ENCODE measurements at places on chromosomes 2 and 18.

- DNase-seq: no peak
Measured at GRCh38 chr18:58682429-58683069, 11.3 kb downstream of the MALT1 start.

GRCh38 chr2:46909771-46910419, 5.7 kb downstream of the MCFD2 start:
- DNase-seq: no peak

DNA sequence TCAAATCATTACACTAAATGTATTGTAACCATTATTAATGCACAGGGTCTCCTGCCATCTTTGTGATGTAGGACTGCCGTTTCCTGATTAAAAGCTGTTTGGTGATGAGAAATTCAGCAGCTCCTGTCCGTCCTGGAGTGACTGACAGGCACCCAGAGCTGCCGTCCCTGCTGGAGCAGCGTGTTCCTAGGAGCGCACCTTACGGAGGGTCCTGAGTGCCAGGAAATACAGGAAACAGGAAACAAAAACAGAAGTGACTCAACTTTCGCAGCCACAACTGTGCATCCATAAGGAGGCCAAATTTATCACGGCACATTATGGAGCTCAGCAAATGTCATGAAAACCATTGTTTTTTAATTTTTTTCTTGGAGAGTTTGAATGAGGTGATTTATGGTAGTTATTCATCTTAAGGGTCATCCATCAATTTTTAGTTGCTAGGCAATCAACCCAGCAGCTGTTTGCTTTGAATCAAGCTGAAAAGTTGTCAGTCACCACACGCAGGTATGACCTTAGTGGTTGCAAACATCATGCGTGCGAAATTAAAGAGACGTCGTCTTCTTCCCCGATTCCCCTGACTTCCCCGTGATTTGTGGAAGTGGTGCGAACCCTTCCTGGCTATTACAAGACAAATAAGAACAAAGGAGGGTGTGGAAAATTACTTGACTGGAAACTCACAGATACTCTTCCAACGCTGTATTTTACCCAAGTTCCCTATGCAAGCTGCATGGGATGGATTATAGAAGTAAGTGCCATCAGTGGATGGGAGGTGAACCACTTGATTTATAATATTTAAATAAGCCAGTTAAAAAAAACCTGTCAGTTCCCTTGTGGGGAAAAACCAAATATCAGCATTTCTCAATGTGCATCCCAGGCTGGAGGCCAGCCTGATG, 19.8 kb downstream of the TSHZ1 start:
- DNase-seq: no peak

GRCh38 chr2:241848761-241849615, 9.7 kb downstream of the PDCD1 start:
- no peak for DNase-seq

DNA sequence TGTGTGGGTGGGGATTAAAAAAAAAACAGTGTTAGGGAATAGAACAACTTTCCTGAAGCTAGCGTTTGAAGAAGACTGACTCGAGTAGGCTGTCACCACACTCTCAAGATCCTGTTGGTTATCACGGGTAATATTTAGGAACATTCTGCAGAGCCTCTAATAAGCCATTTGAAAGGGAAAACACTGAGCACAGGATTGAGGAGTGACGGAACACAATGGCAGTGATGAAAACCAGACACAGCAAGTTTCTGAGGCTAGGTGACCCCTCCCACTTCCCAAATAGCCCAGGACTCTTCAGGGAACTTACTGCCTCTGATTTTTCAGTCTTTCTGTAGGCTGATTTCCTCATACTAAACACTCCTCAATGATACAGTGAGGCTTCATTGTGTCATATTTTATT, 88.2 kb upstream of the TMEM200C start:
- no peak for DNase-seq

GRCh38 chr2:74260495-74260894, 62.1 kb downstream of the MTHFD2 start:
- no peak for DNase-seq

DNA sequence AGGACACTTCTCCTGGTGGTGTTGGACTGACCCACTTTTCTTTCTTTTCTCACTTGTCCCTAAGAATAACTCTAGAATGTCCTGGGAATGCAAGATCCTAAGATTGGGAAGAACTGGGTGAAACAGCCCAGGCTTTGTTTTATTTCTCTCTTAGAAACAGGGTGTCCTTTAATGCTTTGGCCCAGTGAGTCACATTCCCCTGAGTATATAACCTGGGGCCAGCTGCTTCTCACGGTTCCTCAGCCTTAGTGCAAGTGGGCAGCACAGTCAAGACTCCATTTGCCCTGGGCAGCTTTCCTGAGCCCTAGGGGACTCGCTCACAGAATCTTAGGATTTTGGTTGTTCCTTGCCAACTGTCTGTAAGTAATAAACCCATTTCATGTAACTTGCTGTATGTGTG, 355.0 kb downstream of the DSC3 start:
- no peak for DNase-seq

DNA sequence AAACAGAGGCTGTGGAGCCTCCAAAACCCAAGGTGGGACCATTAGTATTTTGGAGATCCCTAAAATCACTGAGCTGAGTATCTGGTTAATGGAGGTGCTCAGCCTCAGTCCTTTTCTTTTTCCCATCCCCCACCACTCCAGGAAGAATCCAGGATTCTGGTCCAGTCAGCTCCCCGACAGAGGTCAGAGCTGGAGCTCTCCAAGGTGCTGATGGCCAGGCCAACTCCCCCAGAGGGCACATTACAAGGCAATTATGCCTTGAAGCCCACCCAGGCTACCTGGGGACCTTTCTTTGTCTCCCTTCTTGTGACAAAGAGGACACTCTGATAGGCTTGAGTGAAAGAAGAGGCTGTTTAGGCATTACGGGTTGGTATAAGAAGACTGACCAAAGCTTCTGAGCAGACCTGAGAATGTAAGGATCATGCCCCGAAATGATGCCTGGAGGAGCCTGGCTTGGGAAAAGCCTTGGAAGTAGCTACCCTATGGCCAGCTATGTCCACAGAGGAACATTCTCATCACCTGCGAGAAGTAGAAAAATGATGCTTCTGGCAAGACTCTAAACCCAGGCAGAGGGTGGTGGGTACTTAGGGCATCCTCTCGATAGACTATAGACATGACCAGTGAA, 102.5 kb upstream of the LDAH start:
- DNase-seq: peak; percentile 53

DNA sequence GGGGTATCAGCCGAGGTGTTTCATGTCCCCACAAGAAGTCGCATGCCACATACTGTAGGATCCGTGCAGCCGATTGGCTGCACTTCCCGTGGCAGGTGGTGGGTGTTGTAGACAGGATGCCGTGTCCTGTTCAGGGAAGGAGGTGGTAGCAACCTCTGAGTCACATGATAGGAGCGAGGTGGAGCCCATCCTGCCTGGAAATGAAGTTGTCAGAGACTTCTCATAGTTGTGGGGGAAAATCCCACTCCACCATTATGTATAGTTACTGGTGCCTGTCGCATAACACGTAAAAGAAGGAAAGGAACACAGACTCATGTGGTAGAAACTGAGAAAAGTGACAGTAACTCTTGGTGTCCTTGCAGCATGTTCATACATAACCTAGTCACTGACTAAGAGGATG, 91.4 kb upstream of the IL1R2 start:
- no peak for DNase-seq

DNA sequence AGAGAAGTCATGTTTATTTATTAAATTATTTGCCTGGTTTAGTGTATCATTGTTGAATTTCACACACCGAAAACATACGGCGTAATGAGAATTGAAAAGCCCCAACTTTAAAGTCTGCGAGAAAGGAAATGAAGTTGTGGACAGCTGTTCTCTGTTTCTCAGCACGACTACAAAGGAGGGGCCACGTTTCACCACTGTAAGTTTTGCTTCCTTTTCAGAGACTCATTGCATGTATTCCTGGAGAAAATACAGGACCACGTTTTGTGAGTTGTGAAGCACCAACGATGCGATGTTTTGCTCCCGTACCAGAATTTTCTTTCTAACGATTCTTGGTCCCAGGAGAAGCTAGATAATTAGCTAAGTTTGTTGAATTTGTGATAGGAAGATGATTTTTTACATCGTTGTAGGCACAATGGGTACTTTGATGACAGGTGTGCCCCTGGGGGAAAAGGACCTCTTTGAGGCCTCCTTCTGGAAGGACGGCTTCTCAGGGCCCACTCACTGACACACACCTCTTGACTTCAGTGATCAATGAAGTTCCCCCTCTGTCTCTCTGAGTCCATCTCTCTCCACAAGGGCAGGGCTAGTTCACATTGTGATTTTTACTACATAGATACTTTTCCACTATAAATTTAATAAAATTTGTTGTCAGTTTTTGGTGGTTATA, 23.7 kb upstream of the ACKR3 start:
- DNase-seq: no peak

DNA sequence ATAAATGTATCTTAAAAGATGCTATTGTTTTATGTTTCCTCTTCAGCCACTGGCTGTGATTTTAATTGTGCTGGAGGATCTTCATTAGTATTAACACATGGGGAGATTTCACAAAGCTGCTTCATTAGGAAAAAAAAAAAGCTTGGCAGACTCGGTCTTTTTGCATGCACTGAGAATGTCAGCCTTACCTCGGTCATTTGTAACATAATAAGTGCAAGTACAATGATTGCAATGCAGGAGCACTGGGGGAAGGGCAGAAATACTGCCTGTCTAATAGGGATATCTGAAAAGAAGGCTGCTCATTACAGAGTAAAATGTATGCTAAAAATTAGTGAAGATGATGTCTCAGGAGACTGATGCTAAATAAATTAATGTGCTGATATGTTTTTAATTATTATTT, 1.3 kb upstream of the BAZ2B start:
- no peak for DNase-seq

DNA sequence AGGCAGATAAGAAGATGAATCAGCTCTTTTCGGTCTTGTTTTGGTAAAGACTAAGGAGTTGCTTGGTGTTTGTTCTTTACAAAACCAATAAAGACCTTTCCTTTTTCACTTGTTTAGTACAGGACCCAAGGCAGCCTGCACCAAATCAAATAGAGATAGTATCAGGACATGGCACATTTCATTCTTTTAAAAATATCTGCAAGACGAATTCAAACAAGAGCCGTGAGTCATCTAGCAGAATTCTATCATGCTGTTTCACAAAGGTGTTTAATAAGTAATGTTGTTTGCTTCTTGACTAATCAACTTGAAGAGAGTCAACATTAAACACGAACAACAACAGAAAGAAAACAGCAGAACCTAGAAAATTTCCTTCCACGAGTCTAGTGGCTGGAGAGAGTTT, 102.8 kb upstream of the TTN start:
- DNase-seq: no peak

GRCh38 chr2:54569745-54570301, 113.7 kb downstream of the SPTBN1 start:
- DNase-seq: no peak

DNA sequence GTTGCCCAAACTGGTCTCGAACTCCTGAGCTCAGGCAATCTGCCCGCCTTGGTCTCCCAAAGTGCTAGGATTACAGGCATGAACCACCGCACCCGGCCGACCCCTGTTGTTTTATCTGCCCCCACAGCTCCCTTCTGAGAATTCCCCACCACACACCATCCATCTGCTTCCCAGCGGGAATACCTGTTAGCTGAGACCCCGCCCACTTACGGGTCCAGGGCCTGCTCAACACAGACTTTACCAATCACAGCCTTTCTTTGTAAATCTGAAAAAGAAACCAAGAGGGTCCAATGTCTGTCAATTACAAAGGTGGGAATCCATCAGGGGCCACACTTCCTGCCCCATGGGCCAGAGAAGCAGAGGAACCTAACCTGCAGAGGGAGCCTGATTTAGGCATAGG, 14.2 kb upstream of the CABLES1 start:
- no peak for DNase-seq

- peak; percentile 30 for DNase-seq
Measured at GRCh38 chr18:26656431-26656943, 108.1 kb upstream of the KCTD1 start.

DNA sequence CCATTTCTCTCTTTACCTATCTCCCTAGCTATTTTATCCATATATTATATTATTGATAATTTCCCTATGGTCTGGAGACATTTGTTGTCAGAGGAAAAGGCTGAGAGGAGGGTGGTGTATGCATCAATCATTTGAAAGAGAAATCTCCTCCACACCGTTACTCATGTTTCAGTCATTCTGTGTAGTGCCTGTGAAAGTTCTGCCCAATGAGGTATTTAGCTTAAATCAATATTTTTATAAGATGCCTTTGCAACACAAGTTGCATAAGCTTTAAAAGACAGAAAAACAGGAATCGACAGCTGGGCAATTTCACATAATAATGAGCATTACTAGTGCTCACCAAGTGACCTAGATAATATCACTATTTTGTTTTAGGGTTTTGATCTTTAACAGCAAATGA, 363.7 kb upstream of the FSIP2 start:
- no peak for DNase-seq

DNA sequence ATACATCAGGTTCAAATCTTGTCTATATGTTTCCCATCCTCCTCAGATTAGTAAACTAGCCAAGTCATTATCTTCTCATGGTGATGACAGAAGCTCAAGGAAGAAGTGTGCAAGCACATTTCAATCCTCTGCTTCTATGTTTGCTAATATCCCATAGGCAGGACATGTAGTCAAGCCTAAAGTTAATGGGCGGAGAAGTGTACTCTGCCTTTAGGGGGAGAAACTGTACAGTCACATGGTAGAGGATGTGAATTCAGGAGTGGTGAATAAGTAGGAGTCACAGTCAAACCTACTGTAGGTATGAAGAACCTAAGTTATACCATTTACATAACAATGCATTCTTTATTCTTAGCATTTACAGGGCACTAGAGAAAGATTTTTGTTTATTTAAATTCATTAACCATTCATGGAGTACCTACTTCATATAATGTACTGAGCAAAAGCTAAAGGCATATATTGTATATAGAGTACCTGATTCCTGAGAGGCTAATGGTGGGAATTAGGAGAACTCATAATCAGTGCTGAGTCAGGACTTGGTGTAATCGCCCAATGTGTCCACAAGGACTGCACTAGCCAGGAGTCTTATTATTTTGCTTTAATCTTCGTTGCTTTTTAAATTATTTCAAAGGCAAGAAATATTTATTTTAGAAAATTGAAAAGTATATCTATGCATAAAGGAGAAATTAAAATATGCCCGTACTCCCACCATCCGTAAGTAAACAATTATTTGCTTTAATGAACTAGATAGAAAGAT, 394.3 kb upstream of the ETAA1 start:
- no peak for DNase-seq

GRCh38 chr2:221571025-221571550, 1.0 kb downstream of the EPHA4 start:
- DNase-seq: no peak

DNA sequence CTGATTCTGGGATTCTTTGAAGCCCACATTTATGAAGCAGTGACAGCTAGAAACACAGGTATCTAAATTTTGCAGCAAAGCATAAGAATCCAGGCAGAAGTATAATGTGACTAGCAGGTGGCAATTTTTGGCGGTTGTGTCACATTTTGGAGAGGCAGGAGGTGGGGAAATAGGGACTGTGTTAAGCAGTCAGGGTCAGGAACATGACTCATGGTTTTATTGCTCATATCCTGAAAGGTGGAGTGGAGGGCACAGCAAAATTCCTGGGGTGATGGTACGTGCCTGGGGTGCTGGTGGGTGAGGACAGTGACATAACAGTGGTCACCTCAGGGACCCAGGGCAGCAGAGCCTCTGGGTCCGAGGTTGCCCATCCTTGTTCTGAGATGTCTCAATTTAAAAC, 63.5 kb upstream of the TTN start:
- no peak for DNase-seq

- no peak for DNase-seq
Measured at GRCh38 chr2:59237311-59237710, 996.2 kb upstream of the FANCL start.

GRCh38 chr2:42835577-42836371, 43.4 kb upstream of the HAAO start:
- DNase-seq: no peak
